ENCODE measurements at places on chromosomes 11 and 22.

DNA sequence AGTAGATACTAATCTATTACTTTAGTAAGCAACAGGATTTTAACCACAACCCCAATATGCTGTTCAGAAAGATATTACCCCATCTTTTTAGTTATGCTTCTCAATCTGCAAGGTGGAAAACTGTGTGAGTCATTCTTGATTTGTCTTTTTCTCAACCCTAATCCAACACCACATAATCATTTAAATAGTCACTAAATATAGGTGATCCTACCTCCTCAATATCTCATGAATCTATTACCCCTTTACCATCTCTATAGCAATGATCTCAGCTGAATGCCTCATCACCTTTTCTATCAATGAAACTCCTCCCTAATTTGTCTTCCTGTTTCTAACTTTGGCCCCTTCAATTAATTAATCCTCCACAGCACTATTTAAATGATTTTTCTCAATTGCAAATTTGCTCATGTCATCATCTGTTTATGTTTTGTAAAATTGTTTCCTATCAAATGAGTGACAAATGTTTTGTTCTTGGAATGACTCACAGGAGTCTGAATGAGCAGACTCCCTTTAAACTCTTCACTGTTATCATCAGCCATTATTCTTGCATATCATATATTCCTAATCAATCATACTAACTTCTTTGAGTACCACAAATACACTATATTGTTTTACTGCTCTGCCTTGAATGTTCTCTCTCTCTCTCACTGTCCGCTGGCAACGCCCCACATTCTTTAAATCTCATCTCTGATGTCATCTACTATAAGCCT is 26.1 kb downstream of the SNX19 start:
- no peak for DNase-seq

- DNase-seq: peak; percentile 23
These were observed 1.1 kb downstream of the EED start for GRCh38 chr11:86245369-86246292.

DNA sequence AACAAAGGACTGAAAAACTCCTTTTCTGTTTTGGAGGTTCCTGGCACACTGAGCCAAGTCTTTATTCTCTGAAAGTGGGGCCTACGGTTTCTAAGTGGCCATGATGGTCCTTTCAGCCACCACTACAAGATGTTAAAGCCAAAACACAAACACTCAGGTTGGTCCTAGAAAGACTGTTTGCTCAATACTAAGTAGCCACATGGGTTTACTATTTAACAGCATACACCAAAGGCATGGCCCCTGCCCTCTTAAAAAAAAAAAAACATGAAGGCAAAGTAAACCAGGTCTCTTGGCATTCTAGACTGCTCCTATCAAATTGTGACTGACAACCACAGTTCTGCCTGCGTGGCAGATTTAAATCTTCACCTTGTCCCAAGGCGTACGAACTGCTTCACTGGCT is 123.6 kb upstream of the BID start:
- no peak for DNase-seq

DNA sequence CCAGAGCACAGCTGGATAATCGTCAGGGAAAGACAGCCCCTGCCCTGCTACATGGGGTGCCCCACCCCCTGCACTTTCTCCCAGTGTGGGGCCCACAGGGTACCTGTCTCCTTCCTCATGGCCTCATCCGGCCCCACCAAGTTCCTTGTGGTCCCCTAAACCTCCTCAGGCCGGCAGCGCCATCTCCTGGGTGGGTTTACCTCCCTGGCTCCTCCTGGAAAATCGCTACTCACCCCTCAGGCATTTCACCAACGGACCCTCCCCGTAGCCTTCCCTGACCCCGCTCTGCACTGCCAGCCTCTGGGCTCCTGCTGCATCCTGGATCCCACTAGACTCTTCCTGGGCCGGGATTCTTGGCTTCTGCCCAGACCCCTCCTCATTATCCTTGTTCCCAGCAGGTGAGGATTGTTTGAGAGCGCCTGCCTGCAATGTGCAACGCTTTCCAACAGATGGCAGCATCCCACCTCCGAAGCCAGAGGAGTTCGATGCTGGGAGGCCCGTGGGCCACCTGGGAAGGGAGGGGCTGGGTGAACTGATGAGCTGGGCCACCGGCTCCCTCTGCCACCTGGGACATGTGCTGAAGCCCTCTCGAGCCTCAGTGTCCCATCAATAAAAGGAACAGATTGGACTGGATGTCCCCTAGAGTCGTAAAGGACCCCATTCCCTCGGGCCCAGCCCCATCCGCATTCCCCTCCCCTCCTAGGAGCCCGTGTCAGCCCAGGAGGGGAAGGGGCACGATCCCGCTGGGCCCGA is 44.2 kb upstream of the TTLL12 start:
- peak; percentile 32 for DNase-seq

DNA sequence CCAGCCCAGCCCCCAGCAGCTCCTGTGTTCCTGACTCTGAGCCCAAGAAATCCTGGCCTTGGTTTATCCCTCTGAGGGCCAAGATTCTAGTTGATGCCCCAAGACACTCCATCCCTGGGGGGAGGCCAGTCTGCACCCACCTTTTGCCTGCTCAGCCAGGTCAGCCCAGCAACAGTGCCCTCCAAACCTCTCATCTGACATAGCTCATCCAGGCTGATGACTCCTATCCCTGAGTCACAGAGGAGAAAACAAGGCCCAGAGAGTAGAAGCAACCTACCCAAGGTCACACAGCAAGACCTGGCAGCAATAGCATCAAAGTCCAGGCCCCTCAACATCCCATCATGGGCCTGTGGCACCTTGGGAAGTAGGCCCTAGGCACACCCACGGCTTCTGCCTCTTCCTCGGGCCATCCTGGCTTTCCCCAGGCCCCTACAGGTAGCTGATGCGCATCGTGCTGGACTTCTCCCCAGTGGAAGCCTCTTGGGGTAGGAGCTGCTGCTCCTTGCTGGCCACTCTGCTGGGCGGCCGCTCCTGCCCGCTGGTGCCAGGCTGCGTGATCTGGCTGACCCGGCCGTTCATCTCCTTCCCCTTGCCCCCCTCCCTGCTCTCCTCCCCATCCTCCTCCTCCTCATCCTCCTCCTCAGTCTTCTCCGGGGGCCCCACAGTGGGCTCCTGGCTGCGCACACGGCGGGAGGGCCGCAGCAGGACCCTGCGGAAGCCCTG is 6.0 kb downstream of the SSTR3 start:
- no peak for DNase-seq

DNA sequence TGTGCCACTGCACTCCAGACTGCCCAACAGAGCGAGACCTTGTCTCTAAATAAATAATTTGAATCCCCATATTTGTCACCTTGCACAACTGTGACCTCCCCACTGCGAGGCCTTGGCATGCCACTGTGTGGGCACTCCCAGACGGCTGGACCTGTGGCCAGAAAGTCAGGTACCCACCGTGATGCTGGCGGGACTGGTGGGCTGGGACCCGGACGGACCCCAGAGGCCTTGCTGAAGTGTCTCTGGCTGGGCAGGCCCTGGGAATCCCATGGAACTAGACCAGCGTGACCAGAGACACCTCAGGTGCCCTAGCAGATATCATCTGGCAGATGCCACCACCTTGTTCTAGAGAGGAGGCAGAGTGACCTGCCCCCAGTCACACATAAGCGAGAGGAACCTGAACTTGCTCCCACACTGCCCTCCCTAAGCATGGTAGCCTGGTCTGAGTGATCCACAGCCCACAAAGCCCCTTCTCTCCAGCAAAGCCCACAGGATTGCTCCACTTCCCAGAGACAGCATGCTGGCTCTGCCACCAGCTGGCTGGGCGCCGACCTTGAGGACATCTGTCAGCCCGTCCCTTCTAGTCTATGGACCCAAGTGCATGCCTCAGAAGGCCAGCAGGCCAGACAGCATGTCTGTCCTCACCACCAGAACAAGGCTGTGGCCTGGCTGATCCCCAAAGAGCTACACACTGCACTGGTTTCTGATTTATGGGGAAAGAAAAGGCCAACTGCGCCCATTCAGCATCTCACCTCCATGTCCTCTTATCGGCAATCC is 9.5 kb downstream of the MACROD1 start:
- DNase-seq: no peak

- DNase-seq: peak; percentile 47
These were observed 106.2 kb downstream of the PKNOX2 start for GRCh38 chr11:125270711-125271110.

- no peak for DNase-seq
These were observed 469.5 kb downstream of the SOX6 start for GRCh38 chr11:15886866-15887265.

GRCh38 chr11:87889126-87889525 is 286.1 kb downstream of the RAB38 start:
- DNase-seq: peak; percentile 21

- peak; percentile 24 for DNase-seq
These were observed 3.6 kb downstream of the C11orf16 start for GRCh38 chr11:8928981-8929615.

DNA sequence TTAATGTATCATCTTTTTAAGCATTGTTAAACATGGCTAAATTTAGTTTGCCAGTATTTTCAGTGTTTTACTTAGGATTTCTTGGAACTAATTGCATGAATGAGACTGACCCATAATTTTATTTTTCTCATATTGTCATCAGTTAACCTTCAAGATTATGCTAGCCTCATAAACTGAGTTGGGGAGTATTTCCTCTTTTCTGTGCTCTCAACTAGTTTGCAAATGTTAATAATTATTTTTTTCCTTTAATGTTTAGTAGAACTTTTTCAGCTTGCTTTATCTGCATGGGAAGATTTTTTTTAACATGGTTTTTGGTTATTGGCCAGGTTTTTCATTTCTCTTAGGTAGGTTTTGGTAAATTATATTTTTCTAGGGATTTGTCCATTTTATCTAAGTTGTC is 235.4 kb upstream of the SESN3 start:
- no peak for DNase-seq

GRCh38 chr22:24379536-24379935 is 47.9 kb upstream of the ADORA2A start:
- DNase-seq: no peak

DNA sequence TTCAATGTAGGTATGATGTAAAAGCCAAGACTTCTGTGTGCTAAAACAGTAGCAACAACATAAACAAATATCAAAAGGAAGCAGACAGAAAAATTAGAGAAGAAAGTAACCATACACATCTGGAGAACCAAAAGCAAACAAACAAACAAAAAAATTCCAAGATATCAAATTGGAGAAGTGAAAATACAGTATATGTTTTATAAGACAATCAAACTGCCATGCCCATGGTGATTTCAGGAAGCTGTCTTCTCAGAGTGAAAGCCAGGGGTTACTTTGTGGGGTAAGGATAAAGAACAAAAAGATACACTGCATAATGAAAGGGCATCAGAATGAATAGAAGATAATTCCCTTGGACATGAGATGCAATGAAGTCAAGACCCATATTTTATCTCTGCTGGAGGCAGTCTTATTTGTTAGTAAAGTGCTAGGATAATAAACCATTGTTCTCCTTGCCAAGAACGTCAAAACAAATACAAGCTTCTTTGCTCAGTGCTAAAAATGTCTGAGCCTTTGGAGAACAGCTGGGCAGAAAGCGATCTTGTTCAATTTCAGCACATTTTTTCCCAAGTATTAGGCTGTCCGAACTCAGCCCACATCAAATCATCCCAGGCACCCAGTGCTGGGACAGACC is 38.1 kb upstream of the LDLRAD3 start:
- no peak for DNase-seq

GRCh38 chr11:124080327-124081001 is 34.8 kb upstream of the VWA5A start:
- no peak for DNase-seq

DNA sequence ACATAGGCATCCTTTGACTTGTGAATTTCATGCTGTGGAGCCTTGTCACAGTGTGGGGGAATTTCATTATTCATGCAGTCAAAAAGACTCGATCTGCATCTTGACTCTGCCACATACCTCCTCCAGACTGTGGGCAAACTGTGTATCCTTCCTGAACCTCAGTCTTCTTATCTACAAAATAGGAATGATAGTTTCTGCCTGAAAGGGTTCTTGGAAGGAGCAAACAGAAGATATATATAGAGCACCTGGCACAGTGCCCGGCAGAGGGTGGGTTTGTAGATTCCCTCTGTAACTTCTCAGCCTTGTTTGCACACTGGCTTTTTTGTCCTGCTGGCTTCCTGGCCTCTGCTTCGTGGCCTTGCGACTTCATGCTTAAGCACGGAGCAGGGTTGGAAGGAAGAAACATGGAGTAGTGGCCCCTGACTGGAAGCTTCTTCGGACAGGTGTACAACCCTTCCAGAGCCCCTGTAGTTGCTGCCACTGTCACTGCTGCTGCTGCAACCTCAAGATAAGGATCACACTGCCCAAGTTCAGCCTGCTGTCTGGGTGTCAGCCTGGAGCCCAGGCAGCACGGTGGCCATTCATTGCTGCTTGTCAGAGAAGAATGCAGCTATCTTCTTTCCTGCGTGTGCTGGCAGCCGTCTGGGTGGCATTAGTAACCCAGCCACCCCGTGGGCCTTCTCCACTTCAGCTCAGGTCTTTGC is 106.4 kb downstream of the MICAL2 start:
- DNase-seq: no peak

- no peak for DNase-seq
These were observed 1964.5 kb upstream of the RAG2 start for GRCh38 chr11:38562562-38562961.

DNA sequence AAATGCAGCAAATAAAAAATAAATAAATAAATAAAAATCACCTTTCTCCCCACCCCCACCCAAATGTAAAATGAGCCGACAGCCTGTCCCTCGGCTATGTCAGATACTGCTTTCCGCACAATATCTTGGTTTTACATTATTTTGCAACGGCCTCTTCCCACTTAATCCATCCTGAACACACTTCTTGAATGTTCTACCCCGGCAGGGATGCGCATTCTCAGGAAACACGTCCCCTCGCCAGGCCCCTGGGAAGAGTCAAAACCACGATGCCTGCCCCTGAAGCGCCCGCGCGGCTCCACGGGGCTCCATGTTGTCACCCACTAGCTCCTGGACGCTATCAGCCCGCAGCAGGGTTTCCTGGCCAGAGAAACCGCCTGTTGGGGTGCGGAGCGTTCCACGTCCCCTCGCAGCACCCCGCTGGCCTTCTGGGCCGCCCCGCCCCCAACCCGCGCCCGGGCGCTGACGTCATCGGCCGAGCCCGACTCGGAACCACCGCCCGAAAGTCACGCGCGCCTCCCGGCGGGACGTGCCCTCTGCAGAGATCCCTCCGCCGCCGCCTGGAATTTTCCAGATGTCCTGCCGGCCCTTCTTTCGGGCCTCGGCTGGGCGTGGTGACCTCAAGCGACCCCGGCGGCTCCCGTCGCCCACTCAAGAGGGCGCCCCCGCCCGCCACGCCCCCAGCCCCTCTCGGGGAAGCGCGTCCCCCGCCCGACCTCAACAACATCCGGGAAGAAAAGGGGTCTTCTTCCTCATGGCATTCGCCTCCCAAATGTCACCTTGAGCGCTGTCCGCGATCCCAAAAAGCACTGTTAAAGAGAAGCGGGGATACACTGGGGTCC is 585 bp upstream of the NEAT1 start:
- DNase-seq: peak; percentile 96

Measured in fibroblast of mammary gland (primary cell).